ENCODE measurements at places on chromosomes 4 and X.

GRCh38 chr4:126736133-126736518 lies 896.6 kb upstream of the INTU start:
- no peak for DNase-seq

GRCh38 chr4:6560416-6561172 lies 14.4 kb upstream of the MAN2B2 start:
- DNase-seq: no peak

GRCh38 chrX:17027931-17028330 lies 81.5 kb downstream of the REPS2 start:
- DNase-seq: no peak

DNA sequence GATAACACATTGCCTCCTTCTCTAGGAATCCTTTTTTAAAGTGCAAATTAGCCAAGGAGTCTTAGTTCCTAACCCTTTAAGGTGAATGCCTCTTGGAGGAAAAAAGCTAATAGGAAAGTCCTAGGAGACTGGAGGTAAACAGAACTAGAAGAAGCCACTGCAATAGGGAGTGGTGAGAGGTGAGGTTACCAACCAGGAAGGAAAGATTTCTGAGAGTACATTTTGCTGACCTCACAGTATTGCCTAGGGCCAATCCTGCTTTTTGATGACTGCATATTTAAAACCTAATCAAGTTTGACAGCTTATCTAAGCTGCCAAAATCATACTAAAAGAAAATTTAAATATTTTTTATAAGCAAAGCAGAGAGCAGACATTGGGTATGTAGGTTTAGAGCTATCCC lies 7.3 kb upstream of the CUL4B start:
- DNase-seq: no peak

- DNase-seq: no peak
These were observed 6.5 kb downstream of the NEUROG2 start for GRCh38 chr4:112509243-112510141.

DNA sequence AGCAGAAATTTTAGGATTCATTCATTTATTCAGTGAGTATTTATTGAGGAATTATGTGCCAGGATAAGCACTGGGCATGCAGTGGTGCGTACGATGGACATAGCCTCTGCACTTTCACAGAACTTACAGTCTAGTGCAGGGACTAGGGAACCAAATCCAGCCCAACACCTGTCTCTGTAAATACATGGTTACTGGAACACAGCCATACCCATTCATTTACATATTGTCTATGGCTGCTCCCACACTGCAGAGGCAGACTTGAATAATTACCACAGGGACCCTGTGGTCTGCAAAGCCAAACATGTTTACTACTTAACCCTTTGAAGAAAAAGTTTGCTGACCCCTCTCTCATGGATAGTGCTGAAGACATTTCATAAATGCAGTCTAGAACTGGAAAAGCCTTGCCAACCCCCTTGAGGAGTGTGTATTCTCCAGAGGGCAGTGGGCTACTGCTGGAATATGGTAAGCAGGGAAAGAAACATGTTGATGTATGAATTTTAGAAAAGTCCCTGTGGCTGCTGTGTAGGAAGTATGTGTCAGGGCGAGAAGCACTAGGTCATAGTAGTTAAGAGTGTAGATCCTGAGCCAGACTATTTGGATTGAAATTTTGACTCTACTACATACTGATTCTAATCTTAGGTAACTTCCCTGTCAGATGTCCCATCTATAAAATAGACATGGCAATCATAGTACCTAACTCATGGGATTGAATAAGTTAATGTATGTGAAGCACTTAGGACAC lies 75.5 kb downstream of the GALNT7 start:
- DNase-seq: no peak

- DNase-seq: no peak
These were observed 89.4 kb upstream of the PPP2R3B start for GRCh38 chrX:475926-476723.

DNA sequence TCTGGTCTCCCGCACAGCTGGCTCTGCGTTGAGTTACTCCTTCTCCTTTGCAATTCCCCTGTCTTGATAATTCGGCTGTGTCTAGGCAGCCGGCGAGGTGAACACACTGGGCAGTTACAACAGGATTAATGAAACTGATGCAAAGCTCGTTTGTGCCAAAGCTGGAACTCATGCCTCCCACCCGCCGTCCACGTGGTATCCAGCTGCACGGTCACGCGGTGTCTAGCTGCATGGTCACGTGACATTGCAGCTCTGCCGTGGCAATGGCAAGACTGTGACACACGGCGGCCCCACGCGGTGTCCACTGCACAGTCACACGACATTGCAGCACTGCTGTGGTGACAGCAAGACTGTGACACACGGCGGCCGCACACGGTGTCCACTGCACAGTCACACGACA lies 31.2 kb upstream of the LRPAP1 start:
- DNase-seq: no peak

GRCh38 chrX:123504047-123504446 lies 228.8 kb downstream of the THOC2 start:
- DNase-seq: no peak

- no peak for DNase-seq
These were observed 42.0 kb downstream of the TEC start for GRCh38 chr4:48227662-48228061.

- DNase-seq: no peak
These were observed 31.9 kb upstream of the FAM9C start for GRCh38 chrX:13076176-13076961.

DNA sequence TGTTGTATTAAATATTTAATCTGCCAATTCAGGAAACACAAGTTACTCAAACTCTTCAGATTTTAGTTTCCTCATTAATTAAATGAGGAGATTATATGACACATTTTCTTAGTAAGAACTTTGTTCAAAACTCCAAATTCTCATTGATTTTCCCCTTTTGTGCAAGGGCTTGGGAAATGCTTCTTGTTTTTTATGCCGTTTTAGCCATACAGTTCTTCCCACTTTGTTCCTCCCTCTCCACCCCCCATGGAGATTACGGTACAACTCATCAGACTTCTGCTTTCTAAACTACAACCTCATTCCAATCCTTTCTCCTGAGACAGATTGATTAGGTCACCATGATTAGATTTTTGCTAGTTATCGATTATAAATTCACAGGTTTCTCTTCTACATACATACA lies 10.9 kb upstream of the BBS7 start:
- no peak for DNase-seq

- no peak for DNase-seq
These were observed 19.5 kb downstream of the ZAR1 start for GRCh38 chr4:48509543-48509942.

GRCh38 chr4:146401274-146401673 lies 120.5 kb downstream of the SLC10A7 start:
- no peak for DNase-seq

DNA sequence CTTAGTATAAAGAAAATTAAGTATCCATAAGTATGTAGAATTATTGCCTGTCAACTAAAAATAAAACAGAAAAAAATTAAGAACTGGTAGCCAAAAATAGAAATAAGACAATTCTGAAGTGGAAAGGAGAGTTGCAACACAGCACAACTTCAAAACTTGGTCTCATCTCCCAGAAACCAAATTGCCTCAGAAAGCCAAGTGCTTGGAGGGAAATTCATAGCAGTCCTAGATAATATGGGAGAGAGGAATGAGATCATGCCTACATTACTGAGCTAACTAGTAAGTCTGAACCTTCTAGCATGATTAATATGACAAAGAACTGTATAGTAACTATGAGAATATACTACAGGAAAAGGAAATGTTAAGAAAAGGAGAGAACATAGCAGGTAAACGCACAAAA lies 256.5 kb downstream of the LDB2 start:
- DNase-seq: no peak

- no peak for DNase-seq
These were observed at the start of gene SOD3 for GRCh38 chr4:24794916-24795665. TSS of gene SOD3 (plus strand) at chr4:24795573. CDS start at chr4:24799522, 3,949 bp downstream.

GRCh38 chrX:2892816-2893215 lies 36.3 kb downstream of the ARSD start:
- no peak for DNase-seq

DNA sequence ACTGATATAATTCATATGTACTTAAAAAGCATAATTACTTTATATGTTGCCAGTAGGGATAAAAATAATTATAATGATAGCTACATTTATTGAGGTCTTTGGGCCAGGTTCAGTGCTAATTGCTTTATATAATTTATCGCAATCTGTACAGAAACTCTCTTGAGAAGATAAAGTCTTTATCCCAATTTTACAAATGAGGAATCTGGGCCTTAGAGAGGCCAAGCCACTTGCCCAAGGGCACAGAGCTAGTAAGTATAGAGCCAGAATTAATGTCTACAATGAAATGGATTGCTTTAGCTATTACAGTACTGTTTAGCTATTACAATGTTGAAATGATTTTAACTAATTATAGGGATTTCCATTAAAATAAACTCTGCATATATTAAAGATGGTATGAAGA lies 30.6 kb upstream of the TBC1D1 start:
- DNase-seq: no peak

DNA sequence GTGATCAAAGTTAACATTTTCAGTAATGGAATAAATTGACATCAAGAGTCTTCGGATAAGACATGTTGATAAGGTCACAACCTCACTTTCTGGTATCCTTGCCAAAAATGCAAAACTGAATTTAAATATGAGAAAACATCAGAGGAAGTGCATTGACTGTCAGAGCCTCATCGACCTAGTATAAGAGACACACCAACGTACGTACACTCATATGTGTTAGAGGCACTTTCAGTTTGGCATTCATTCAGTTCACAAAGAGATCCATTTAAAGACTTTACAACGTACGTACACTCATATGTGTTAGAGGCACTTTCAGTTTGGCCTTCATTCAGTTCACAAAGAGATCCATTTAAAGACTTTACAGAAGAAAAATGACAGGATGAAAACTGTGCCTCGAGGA lies 280.3 kb downstream of the INPP4B start:
- no peak for DNase-seq

- DNase-seq: no peak
These were observed 71.3 kb downstream of the HTRA3 start for GRCh38 chr4:8340781-8341241.

- DNase-seq: no peak
These were observed 367.5 kb upstream of the CTSO start for GRCh38 chr4:156321203-156321602.

GRCh38 chr4:149709640-149710039 lies 106.0 kb downstream of the IQCM start:
- DNase-seq: no peak

DNA sequence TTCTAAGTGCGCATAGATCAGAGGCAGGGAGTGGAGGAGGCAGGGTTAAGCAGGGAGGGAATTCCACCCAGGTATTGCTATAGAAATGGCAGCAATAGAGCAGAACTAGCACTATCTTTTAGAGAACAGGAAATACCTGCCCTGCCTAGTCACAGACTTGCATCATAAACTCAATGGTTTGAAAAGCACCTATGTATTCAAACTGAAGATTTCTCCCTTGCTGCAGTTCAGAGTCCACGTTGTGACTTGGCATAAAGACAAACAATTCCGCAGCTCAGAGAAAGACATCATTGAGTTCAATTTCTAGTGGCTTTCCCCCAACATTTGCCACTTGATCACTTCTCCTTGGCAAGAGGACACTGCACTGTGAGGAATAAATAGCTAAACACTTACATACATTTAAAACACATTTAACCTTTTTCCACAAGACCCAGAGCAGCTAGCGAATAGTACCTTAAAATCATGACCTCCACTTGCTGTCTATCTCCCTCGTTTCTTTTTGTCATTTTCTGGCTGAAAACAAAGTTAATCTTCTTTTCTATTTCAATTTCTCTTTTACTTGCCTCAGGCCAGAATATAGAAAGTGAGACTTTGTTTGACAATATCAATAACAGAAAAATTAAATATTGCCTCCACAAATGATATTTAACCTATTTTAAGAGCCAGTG lies 42.4 kb downstream of the SLC7A11 start:
- DNase-seq: no peak

DNA sequence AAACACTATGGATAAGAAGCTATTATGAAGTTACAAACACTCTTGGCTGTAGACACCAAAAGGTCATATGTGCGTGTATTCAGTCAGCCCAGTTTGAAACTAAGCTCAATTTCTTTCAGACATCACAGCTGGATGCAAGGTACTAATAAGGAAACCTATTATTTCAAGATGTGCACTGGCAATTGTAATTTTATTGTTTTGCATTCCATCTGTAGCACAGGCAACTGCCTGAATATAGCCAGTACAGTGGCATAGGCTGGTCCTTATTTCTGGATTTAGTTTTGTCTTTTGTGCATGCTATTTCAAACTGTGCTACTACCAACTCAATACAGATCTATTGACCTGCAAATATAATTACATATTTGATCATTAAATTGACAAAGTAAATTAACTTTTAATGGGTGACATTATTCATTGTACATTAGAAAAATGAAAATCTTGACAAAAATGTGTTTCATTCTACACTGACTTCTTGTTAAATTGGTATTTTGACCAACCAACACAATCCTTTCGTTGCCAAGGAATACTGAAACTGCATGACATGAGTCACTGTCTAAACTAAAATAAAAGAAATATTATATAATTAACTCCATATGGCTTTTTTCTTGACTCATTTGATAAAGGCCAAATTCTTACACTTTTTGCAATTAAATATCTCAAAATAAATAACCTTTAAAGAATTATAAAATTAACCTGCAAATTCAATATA lies 594.3 kb upstream of the ADGRL3 start:
- DNase-seq: no peak

Data from NCI-H1694 (cell line).